NCI-H526 treated with DMSO at 0.1 percent for 48 hours (cell line): ENCODE measurements at places on chromosomes 3 and 15.
A peak's percentile ranks its signal among the peaks of the same experiment; 100 is the strongest.

DNA sequence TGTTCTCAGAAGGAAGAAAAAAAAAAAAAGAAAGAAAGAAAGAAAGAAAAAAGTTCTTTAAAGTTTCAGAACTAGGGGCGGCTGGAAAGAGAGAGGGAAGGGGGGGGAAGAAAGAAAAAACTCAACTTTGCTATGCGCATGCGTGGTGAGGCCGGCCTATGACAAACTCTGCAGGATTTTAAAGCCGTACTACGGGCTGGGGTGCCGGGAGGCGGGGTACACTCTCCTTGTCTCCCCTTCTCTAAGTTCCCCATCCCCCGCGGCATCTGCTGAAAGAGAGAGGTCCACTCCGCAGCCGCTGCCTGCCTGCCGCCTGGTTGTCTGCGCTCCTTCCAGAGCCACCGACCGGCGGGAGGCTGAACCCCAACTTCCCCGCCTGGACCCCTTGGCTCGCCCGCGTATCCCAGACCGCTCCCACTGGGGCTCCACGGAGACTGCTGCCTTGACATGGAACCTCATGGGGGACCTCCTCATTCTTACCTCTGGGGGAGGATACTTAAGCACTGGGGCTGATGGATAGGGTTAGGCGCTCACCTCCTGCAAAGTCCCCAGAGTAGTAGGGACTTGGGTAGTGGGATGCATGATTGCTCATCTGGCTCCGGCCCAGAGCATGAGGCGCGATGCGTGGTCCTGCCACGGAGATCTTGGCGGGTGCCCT lies 1.4 kb upstream of the WNT5A start:
- no peak for DNase-seq

GRCh38 chr15:85621094-85621493 lies 173.6 kb downstream of the KLHL25 start:
- no peak for DNase-seq

GRCh38 chr3:127495821-127496655 lies 94.5 kb downstream of the TPRA1 start:
- no peak for DNase-seq

DNA sequence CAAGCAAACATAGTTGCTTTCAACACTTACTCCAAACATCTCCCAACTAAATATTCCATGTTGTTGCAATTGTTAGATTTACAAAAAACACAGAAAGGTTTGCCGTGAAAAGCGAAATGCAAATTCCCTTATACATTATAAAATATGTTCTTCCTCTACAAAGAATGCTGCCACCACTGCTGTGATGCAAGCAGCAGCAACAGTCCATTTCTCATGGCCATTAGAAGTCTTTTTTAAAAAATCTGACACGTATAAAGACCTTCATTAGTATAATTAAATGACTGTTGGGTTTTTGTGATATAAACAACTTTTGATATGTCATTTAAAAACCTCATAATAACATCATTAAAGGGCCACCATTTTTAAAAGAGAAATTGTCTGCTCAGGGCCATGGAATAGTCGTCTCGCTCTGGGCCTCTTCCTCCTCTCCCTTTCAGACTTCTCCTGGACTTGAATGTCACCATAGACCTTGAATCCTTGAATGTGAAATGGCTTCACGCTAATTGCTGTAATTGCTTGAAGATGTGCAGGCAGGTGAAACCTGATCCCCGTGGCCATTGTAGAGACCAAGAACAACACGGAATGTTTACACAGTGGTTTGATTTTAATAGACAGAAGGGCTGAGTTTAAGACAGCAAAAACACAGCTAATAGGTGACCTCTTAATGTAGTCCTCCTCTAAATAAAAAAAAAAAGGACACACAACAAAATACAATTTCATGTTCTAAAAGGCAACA lies 450.4 kb downstream of the FOXP1 start:
- peak; percentile 52 for DNase-seq

GRCh38 chr3:194686816-194687637 lies 1.3 kb downstream of the FAM43A start:
- no peak for DNase-seq

GRCh38 chr3:46946856-46947545 lies 29.5 kb downstream of the CCDC12 start:
- DNase-seq, result no peak

- DNase-seq, result no peak
Observed at GRCh38 chr3:72768006-72768441, 80.2 kb downstream of the SHQ1 start.

DNA sequence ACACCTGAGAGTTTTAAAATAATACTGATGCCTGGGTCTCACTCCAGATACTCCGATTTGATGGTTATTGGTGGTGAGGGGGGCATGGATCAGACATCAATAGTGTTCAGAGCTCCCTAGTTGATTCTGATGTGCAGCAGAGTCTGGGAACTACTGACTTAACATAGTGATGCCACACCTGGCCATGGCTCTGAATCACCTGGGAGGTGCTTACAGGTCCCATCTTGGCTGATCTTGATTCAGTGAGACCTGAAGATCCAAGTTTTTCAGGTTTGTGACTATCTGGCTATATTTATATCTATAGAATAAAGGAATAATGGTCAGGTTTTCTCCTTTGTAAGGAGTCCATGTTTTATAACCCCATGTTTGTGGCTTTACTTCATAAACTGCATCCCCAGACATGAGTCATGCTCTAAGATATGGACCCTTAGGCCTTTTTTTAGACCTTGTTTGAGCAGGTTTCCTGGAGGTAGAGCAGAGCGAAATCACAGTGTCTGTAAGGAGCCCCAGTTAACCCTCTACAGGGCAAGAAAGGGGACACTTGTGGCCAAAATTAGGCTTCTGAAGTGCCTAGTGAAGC lies 101.4 kb downstream of the LARS2 start:
- DNase-seq, result no peak

DNA sequence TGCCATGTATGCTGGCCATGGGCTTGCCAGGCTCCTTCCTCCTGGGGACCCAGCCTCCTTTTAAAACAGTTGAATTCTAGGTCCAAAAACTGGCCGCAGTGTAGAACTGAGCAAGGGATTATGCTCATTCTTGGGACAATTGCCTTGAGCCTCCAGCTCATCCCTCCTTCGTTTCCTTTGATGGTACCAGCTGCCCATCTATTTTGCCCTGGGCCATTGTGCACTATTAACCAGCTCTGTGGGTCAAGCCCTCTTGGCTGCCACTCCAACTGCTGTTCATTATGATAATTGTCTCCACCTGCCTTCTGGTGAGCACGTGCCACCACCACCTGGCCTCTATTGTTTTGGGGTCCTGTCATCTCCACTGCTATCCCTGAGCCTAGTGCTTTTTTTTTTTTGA lies 75.8 kb upstream of the SYN2 start:
- no peak for DNase-seq

GRCh38 chr3:31917303-31918005 lies 63.6 kb downstream of the OSBPL10 start:
- DNase-seq, result peak; percentile 45

GRCh38 chr3:66261355-66261754 lies 40.6 kb downstream of the SLC25A26 start:
- DNase-seq, result no peak

DNA sequence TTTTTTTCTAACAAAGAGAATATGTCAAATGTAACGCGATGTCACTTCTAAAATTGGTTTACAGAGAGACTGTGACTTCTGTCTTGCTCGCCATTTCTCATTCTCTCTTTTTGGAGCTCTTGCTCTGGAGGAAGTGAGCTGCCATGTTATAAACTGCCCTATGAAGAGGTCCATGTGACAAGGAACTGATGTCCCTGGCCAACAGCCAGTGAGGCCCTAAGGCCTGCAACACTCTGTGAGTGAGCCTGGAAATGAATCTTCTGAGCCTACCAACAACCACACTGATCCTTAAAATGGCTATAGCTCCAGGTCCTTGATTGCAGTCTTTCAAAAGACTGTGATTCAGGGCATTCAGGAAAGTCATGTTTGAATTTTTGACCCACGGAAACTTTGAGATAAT lies 49.9 kb downstream of the NMD3 start:
- DNase-seq, result no peak

DNA sequence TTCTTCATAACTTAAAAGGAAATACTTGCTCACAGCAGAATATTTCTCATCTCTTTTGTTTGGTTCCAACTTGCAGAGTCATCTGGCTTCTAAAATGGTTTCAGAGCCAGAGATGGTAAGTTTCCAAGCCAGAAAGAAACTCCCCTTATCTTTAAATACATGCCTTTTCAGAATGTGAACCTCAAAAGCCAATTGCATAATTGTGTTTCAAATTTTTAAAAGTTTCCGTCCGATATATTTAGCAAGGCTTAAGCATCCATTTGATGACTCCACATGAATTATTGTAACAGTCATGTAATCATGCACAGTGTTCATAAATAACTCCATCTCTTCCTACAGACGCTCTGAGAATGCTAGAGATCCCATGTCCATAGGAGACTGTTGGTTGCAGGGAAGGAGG lies 40.6 kb upstream of the C3orf80 start:
- DNase-seq, result no peak

DNA sequence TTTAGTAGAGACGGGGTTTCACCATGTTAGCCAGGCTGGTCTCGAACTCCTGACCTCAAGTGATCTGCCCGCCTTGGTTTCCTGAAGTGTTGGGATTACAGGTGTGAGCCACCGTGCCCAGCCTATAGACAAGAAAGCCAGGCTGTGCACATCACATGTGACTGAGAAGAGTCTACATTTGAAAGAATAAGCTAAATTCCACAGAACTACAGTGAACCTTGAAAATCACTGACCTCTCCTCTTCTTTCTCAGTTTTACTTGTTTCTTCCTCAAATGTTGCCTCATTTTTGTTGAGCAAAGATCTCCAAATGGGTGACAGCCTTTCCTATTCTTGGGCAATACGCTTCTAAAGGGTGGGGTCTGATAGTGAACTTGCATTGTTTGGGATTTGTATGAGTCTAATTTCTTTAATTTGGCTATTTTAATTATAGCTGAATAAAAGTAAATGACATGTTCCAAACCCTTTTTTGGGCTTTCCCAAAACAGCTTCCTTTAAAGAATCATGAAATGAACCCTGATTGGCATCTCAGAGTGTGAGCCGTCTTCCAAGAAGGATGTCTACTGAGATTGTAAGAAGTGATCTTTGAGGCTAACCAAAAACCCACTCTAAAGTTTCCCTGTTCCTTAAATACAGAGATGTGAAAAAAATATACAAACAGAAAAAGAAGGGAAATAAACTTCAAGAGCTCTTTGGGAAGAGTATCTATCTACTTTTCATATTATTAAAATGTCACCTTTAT lies 21.6 kb upstream of the SPTBN5 start:
- DNase-seq, result no peak

DNA sequence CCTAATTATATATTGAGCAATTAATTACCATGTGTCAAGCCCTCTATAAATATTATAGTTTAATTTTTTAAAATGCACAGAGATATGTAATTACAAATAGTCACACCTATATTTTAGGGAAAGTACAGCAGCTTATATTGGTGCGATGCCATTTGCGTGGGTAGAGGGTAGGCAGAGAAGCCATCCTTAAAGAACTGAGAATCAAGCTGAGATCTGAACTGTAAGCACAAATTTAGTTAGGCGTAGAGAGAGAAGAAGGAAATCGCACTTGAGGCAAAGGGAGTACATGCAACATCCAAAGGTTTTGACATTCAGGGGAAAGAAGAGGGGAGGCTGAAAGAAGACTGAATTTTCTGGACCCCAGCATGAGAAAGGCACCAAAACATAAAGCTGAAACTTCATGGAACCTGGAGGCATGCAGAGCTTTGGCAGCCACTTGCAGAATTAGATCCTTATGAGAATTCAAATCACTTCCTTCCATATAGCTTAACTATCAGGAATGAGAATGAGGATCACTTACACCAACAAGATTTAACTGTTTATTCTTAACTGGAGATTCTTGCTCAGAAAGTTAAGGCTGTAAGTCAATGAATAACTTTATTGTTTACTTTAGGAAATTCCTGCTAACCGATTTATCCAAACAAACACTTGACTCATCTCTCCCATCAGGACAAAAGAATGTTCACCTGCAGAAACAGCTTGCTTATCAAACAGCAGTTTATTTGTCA lies 114.3 kb downstream of the TGFBR2 start:
- no peak for DNase-seq

- DNase-seq, result no peak
Observed at GRCh38 chr15:75231836-75232235, 26.3 kb upstream of the GOLGA6C start.

GRCh38 chr3:177430653-177431052 lies 233.4 kb upstream of the TBL1XR1 start:
- DNase-seq, result no peak

DNA sequence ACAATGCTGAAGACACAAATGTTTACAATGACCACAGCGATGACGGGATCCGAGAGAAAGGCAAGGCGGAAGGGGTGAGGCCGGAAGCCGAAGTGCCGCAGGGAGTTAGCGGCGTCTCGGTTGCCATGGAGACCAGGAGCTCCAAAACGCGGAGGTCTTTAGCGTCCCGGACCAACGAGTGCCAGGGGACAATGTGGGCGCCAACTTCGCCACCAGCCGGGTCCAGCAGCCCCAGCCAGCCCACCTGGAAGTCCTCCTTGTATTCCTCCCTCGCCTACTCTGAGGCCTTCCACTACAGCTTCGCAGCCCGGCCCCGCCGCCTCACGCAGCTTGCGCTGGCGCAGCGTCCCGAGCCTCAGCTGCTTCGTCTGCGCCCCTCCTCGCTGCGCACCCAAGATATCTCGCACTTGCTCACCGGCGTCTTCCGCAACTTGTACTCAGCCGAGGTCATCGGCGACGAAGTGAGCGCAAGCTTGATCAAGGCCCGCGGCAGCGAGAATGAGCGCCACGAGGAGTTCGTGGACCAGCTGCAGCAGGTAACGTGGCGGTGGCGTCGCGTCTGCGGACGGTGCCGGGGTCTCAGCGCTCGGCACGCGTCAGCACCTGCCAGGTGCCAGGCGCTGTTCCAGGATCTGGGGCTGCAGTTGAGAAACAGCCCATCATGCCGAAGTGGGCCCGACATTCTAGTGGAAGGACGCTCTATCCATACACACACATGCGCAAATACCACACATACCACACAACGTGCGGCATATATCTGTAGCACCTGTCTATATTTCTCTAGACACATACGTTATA lies at the start of gene DLEC1:
DLEC1 (plus strand) TSS at position 108 of the 798 bp plus-strand sequence; CDS start at position 126, 18 bp downstream.
- no peak for DNase-seq

- DNase-seq, result no peak
Observed at GRCh38 chr15:59028387-59028955, 41.0 kb downstream of the RNF111 start.

GRCh38 chr3:184801241-184801785 lies 10.7 kb upstream of the VPS8 start:
- DNase-seq, result no peak

DNA sequence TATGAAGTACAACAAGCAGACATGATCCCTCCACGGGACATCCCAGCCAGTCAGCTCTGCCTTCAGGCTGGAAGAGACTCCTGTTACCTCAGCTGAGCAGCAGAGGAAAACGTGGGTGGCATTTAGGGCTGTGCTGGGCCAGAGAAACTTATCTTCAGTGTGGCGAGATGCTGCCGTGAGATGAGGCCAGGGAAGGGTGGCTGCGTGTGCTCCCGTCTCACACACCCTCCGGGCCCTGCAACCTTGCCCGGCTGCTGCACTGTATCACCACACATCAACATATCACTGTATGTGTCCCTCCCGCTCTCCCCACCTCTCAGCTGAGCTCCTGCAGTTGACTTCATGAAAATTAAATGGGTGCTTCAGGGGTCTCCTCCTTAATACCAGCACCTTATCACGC lies 23.4 kb downstream of the BMF start:
- no peak for DNase-seq

- no peak for DNase-seq
Observed at GRCh38 chr3:27943106-27943505, 221.0 kb upstream of the EOMES start.

GRCh38 chr3:129314386-129315222 lies 35.9 kb downstream of the HMCES start:
- DNase-seq, result peak; percentile 90
